H1 (cell line): ENCODE measurements at places on chromosomes 16 and 17. TPM values are rescaled to one million over a fixed set of nuclear protein-coding genes. Genes with fewer than 3 reads are reported as not detected.

Gene TEX14
- polyA plus RNA-seq = 0.55 and 0.83 TPM in 2 replicates

Gene RNF112
- polyA plus RNA-seq = 1.1 and 1.7 TPM in 2 replicates

DNA sequence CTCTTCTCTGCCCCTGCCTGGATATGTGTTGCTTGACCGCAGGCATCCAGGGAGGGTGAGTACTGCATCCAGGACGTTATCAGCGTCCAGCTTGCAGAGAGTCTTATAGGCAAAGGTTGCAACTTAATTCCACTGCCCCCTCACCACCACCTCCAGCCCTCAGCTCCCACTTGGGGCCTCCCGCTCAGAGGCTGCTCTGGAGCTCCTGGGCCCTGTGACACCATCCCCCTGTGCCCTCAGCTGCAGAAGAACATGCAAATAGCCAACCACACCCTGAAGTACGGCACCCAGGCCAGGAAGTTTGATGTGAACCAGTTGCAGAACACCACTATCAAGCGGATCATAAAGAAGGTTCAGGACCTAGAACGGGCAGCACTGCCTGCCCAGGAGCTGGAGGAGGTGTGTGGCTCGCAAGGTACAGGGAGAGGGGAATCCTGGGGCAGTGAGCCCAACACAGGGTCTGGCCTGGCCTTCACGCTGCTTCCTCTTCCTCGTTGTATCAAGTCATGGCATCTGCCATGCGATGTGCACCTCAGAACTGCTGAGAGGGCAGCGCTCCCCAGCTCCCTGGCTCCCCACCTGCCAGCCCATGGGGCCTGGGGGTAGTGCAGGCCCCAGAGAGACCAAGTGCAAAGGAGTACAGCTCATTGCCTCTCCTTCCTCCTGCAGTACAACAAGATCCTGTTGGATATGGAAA, 9.6 kb downstream of the ACE start:
- no peak for DNase-seq

DNA sequence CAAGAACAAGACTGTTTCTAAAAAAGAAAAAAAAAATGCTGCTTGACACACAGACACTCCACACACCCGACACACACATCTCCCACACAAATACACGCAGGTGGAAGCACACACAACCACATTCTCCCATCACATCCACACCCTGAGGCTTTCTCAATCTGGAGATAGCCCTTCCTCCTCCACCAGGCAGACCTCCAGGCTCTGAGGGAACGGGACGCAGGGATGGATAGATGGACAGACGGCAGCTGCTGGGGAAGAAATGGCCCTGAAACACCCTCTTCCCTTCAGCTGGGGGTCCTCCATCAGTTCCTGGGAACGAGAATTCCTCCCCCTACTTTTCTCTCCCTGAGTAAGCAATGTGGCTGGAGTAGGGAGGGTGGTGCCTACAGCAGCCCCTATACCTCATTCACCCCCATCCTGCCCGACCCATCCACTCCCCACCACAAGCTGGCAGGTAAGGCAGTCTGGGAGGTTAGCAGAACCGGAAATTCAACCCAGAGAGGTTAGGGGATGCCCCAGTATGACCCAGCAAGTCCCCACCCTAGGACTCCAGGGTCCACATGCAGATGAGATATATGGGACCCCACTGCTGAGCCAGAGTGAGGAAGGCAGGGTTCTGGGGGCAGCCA, 4.1 kb upstream of the LITAFD start:
- no peak for DNase-seq

DNA sequence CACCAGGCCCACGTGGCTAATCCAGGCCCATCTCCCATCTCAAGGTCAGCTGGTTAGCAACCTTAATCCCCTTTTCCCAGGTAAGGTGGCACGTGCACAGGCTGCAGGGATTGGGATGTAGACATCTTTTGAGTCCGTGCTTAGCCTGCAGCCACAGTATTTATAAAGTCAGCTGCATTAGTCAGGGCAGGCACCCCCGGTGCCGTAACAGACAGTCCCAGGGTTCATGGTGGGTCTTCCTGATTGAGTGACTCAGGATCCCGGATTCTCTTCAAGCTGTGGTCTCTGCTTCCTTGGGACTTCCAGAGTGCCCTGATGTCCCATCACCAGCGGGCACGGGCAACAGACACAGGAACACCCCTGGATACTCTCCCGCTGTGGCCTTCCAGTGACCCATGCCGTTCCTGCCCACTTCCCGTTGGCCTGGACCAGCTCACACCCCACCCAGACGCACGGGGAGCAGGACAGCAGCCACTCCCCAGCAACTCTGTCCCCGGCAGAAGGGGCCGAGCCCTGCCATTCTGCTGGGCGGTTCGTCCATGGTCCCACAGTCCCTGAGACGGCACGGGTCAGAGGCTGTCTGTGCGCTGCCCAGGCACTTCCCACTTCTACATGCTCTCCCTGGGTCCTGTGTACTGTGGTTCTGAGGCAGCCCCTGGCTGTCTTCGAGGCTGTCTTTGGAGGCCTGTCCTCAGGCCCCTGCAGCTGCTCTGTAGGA, 248.6 kb upstream of the GSE1 start:
- DNase-seq = no peak

- DNase-seq = no peak
These were observed 103.7 kb upstream of the ASIC2 start for GRCh38 chr17:33396818-33397217.
